ENCODE measurements at places on chromosomes 13 and 19. TPM values are rescaled to one million over a fixed set of nuclear protein-coding genes. Genes with fewer than 3 reads are reported as not detected.

Gene ZNF546
- total RNA-seq: 3.0 TPM

Gene ICAM4
- 5.8 TPM for total RNA-seq

Gene NPAS1
- 0.34 TPM for total RNA-seq

Gene METTL21C
- total RNA-seq: not detected

Gene RNF225
- total RNA-seq: 2.1 TPM

Gene ATP8B3
- 1.1 TPM for total RNA-seq

Gene DMKN
- total RNA-seq: 142 TPM

Gene DENND1C
- total RNA-seq: 0.07 TPM

Gene TTYH1
- total RNA-seq: not detected

Gene KIR2DL1
- total RNA-seq: not detected

Gene ZNF544
- 49.2 TPM for total RNA-seq

Gene CCL25
- total RNA-seq: not detected

Gene PINLYP
- total RNA-seq: 0.50 TPM

Gene ZNF709
- 1.1 TPM for total RNA-seq

Gene BST2
- 34.3 TPM for total RNA-seq

Gene PSG2
- not detected for total RNA-seq

Gene GPR42
- total RNA-seq: not detected

Gene PRR19
- under 0.01 TPM for total RNA-seq

Gene MEIOSIN
- total RNA-seq: not detected

Gene FXYD1
- not detected for total RNA-seq

Gene ZNF419
- total RNA-seq: 36.3 TPM

Gene LILRA1
- not detected for total RNA-seq

Gene LRRC8E
- total RNA-seq: 18.1 TPM

Gene OR7D4
- not detected for total RNA-seq

Gene ZNF610
- total RNA-seq: 6.5 TPM

Gene CGB1
- not detected for total RNA-seq

Gene SERPINE3
- not detected for total RNA-seq

Gene ZNF708
- total RNA-seq: 3.8 TPM

Gene OR10H1
- not detected for total RNA-seq

Gene EPS8L1
- 96.7 TPM for total RNA-seq

Gene RASGRP4
- total RNA-seq: not detected

Gene STAP2
- 59.1 TPM for total RNA-seq

Gene QPCTL
- 7.8 TPM for total RNA-seq
